ENCODE measurements at places on chromosomes 2 and 18.
A peak's percentile ranks its signal among the peaks of the same experiment; 100 is the strongest.

DNA sequence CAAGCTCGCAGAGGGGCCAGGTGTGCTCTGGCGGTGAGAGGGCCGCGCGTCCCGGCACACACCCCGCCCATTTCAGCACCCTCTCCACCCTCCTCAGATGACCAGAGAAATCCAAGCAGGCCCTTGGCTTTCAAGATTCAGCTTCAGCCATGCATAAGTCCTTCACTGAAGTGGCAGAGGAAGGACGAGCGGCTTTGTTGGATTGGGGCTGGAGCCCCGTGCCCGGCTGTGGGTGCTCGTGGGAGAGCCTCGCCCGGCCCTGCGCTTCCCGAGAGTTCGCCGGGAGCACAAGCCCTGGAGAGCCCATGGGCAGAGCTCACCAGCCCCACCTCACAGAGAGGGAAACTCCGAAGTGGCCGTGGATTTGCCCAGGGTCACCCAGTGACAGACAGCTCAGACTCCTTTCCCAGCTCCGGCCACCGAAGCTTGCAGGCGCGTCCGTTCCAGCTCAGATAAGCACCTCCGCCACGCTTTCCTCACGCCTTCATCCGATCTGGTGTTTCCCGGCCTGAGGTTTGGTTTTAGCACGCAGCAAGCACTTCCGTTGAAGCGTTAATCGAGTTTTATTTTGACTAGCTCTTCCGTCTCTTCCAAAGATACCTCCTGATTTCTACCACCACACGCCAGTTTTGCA, 45.6 kb upstream of the MTCL1 start:
- DNase-seq = no peak

DNA sequence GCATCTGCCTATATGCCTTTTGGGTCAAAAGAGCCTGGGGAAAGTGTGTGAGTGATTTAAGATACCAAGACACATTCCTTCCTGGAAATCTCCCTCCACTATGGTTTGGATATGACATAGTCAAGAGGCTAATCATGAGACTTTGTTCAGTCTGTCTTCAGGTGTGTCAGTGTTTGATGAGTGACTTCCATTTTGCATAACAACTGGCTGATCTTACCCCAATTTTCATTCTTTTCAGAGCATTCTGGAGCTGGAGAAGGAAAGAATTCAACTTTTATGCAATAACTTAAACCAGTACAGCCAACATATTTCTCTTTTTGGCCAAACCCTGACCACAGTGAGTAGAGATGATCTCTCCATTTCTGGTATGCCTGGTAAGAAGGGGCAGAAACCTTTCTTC, 39.4 kb downstream of the SPC25 start:
- DNase-seq = no peak

DNA sequence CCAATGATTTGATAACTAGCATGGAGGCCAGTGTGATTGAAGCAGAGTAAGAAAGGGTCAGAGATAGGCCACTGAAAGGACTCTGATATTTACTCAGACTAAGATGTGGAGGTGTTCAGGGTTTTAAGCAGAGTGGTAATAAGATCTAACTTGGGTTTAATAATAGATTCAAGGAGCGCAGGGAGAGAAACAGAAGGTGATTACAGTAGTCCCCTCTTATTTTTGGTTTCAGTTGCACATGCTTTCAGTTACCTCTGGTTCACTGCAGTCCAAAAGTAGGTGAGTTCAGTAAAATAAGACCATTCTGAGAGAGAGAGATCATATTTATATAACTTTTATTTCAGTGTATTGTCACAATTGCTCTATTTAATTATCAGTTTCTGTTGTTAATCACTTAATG, 13.5 kb upstream of the GALNT13 start:
- no peak for DNase-seq

DNA sequence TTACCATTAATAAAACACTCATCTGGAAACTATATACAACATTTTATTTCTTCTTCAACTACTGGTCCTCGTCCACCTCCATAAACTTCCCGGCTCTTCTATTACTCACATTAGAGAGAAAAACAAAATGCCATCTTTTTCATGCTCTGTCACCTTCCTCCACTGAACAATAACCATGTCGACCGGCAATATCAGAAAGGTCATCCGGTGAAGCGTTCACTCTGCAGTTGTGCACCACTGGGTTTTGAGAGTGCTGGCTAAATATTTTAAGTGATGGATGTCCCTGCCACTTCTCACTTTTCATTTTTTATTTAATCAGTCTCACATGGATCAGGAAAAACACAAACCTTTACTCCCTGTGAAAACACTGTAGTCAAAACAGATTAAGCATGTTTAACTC, 48.2 kb downstream of the SPP2 start:
- no peak for DNase-seq

DNA sequence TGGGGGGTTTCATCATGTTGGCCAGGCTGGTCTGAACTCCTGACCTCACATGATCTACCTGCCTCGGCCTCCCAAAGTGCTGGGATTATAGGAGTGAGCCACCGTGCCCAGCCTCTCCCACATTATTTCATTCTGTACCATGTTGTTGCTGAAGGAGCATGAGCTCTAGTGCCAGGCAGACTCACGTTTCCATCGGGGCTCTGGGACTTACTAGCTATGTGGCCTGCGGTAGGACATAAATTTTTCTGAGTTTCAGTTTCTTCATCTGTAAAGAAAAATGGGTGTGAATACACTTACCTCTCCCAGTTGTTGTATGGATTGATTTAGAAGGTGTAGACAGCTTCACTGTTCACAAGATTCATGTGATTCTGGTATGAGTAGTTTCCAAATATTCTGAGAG, 30.8 kb upstream of the CCL20 start:
- DNase-seq = no peak

GRCh38 chr18:79574938-79575525, 104.6 kb upstream of the CTDP1 start:
- DNase-seq = no peak

GRCh38 chr2:29063056-29063455, 11.3 kb downstream of the PCARE start:
- no peak for DNase-seq

DNA sequence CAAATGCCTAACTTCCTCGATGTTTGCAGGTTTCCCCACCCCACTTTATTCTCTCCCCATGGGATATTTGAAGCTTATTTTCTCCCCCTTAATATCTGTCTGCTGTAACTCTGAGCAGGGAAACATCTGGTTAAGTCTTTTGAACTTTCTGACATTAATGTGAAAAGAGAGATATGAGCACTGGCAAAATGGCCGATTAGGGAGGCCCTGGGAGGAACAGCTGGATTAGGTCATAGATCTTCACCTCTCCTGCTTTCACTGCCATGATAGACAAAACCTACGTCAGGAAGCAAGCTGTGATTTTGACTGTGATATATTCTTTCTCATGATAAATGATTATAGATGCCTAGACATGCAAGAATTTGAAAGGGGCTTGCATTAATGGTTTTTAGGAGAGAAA, 43.6 kb downstream of the LYPD6B start:
- no peak for DNase-seq

DNA sequence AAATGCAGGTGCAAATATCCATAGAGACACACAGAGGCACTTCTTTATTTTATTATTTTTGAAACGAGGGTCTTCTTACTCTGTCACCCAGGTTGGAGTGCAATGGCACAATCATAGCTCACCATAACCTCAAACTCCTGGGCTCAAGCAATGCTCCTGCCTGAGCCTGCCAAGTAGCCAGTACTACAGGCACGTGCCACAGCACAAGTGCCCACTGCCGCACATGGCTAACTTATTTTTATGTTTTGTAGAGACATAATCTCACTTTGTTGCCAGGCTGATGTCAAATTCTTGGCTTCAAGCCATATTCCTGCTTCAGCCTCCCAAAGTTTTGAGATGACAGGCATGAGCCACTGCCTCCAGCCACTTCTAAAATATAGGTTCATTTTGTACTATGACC, 537.6 kb downstream of the THSD7B start:
- no peak for DNase-seq

GRCh38 chr2:18552351-18553077, 7.9 kb downstream of the RDH14 start:
- no peak for DNase-seq

DNA sequence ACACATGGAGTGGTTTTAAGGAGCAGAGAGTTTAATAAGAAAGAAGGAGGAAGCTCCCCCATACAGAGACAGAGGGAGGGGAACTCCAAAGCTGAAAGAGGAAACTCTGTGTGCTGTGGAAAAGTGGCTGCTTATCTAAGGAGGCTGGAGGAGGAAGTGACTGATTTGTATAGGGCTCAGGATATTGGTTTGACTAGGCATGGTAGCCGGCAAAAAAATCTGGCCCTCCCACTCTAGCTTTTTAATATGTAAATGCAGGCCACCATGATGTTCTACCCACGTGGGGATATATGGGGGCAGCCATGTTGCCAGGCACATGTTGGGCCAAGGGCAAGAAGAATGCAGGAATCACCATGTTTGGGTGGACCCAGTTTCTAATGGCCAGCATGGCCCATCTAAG, 64.3 kb downstream of the HNMT start:
- peak; percentile 5 for DNase-seq

GRCh38 chr2:36079793-36080192, 275.8 kb upstream of the CRIM1 start:
- no peak for DNase-seq

DNA sequence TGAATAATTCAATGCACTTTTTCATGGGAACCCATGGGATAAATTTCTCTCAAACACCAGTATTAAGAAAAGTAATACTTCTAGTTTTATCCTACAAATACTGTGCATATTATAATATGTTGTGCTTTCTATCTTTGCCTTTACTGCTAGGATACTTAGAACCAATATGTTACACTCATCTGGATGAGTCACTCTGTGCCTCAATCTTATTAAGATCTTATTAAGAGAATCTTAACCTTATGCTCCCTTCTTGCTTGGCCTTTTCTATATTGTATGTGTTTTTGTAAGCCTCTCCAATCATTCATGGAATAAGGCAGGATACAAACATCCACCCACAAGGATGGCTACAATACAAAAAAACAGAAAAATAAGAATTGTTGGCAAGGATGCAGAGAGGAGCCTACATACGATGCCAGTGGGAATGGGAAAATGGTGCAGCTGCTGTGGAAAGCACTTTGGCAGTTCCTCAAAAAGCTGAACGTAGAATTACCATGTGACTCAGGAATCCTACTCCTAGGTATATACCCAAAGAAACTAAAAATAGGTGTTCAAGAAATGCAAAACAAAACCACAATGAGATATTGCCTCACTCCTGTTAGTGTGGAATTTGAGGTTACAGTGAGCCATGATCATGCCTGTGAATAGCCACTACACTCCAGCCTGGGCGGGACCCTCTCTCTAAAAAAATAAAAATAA, 10.7 kb upstream of the TWSG1 start:
- DNase-seq = no peak

DNA sequence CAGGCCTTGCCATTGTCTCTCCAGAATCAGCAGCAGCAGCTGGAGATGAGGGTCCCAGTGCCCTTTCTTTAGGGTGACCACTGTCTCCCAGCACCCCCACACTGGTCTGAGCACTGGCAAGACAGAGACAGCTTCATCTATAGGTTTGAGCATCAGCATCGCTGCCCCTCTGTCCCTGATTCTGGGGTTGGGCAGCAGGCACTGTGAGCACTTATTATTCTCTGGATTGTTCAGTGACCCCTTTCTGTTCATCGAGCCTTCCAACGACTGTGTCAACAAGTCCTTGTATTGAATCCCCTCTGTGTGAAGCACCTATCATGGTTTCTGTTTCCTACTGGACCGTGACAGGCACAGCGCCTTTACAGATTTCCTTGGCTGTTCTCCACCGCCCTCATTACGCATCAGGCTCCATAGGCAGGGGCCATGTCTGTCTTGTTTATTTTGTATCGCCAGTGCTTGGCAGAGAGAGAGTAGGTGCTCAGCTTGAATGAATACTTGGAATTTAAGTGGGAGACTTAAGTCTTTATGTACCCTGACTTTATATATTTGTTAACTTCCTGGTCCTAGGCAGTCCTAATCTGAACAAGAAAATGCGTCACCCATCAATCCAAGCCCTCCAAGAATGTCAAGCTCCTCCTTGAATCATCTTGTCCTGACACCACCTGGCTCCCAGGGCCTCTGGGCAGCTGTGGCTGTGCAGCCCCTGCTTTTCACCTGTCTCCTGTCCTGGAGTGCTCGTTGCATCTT, 11.4 kb downstream of the MALL start:
- DNase-seq = no peak

- DNase-seq = no peak
Observed at GRCh38 chr2:197857476-197858107, 53.2 kb downstream of the PLCL1 start.

DNA sequence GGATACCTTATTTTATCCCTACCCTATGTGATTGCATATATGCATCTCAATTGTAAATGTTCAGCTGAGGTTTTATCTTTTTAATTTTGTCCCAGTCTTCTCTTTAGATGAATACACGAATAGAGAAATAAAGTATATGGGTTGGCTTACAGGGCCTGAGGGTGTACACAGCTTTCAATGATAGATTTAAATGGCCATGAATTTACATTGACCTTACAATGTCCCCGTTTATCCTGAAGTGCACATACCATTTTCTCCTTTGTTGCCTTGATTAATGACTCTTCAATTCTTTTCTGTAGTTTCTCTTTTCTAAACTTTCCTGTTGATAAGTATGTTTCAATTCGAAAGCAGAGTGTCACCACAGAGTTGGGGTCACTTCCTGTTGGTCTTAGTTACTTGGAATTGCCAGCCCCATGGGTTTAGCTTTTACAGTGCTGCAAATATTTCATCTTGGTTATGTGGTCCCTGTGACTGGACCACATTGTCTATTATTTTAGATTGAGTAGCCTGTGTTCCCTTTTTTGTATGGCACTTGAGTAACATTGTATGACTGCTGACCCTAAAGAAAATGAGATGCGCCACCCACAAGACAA, 1616.3 kb upstream of the ACVR2A start:
- DNase-seq = no peak

DNA sequence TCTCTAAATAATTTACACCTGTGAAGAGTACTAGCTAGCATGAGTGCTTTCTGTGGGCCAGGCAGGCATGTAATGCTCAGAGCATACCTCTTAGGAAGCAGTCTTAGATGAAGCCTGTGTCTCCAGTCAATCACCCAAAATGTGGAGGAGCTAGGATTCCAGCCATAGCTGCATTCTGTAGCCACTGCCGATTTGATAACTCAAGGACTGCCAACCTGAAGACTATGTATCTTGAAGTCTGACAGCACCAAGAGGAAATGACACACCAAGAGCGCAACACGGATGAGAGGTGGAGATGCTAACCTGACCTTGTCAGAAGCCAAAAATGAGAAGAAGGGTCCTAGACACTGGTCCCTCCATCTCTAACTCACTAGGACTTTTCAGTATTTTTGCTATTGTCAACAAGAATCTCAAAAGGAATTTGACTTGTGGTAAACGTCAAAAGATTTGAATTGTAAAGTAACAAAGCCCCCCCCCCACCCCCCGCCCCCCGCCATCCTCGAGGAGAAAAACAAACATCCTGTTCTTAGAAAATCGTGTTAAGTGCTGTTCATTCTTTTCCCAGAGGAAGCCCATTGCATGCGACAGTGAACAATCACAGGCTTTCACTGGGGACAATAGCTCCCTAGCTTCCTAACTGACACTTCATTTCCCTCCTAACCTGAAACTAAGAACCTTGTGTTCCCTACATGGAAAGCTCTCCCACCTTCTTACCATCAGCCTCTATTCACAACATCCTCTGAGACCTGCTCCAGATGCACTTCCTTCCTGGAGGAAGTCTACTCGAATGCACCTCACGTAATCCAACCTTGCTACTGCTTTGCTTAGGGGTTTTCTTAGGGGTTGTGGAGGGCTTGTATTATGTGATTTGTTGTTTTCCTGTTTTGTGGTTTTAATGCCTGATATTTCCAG, 14.7 kb downstream of the CDC42EP3 start:
- no peak for DNase-seq

All from GM20000 (cell line).